ENCODE measurements at places on chromosomes 2 and 18. TPM values are rescaled to one million over a fixed set of nuclear protein-coding genes. Genes with fewer than 3 reads are reported as not detected.
A peak's percentile ranks its signal among the peaks of the same experiment; 100 is the strongest.

Gene UGT1A7
- not detected for total RNA-seq

Gene TRIM43
- total RNA-seq, result not detected

Gene ALK
- total RNA-seq, result not detected

Gene ERMN
- total RNA-seq, result 0.42 TPM

Gene SRD5A2
- total RNA-seq, result not detected

DNA sequence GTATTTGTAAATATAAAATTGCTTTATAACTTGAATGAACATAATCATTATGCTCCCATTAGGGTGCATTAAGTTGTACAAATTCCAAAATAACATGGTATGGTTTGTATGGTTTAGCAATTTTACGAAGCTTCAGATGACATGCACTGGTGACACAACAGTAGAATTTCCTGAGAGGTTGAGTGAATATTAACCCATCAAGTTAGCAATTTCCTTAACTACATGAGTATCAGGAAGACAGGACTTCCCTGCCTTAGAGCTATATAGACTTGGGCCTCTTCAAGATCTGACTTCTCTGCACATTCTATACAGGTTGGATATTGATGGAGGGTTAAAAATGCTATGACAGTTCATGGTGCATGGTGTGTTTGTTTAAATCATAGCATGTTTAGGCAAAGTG, 60.2 kb downstream of the ZC3H6 start:
- DNase-seq, result no peak
- H3K4me1 ChIP-seq, result no peaks in the 10 kb centered on the region
- H3K36me3 ChIP-seq, result no peaks in the 10 kb centered on the region
- no peak overlapping the region for H3K27ac ChIP-seq

DNA sequence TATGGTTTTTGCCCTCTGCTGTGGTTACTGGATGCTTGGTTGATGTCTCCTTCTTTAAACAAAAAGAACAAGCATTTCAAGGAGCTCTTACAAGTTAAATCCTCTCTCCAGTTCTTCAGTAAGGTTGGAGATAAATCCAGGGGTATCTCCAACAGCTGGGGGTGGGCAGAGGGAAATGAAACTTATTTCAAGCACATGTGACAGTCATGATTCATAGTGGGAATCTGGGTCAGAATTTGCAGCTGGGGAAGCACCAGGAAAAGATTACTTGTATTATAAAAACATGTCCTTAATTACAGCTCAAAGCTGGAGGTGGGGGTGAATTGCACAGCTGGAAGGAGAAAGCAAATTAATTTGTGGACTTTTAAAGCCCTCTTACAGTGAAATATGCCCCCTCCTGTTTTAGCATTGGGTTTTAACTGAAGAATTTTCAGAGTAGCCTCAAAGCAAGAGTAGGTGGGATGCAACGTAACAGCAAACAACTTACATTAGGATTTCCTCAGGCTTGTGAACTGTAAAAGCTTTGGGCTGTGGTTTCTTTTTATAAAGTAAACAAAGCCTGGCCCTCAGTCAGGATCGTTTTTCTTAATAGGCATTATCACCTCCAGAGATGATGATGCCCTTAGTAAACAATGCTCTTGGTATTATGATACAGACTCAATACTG, 596.4 kb downstream of the NYAP2 start:
- no peak overlapping the region for H3K4me3 ChIP-seq
- H3K36me3 ChIP-seq, result no peaks in the 10 kb centered on the region
- no peaks in the 10 kb centered on the region for H3K4me1 ChIP-seq
- no peak for DNase-seq

DNA sequence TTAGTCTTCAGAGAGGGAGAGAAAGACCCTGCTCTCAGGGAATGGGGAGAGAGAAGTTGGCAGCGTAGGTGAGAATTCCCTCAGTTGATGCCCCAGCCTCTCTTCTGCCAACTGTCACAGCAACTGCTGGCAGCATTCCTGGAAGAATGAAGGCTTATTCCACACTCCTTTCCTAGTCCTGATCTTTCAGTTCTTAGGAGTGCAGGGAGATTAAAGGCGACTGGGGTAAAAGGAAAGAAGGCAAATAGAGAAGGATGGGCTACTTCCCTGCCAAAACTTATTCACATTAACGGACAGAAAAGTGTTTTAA, 65.9 kb upstream of the ACAA2 start:
- H3K27ac ChIP-seq, result no peak overlapping the region
- H3K36me3 ChIP-seq, result no peaks in the 10 kb centered on the region
- H3K27me3 ChIP-seq, result peaks cover 5% of the 10 kb centered on the region
- H3K4me1 ChIP-seq, result no peaks in the 10 kb centered on the region
- DNase-seq, result no peak

GRCh38 chr18:48792611-48793380, 158.0 kb downstream of the SMAD7 start:
- no peaks in the 10 kb centered on the region for H3K36me3 ChIP-seq
- no peak overlapping the region for H3K27ac ChIP-seq
- H3K27me3 ChIP-seq, result no peaks in the 10 kb centered on the region
- H3K4me3 ChIP-seq, result no peak overlapping the region

DNA sequence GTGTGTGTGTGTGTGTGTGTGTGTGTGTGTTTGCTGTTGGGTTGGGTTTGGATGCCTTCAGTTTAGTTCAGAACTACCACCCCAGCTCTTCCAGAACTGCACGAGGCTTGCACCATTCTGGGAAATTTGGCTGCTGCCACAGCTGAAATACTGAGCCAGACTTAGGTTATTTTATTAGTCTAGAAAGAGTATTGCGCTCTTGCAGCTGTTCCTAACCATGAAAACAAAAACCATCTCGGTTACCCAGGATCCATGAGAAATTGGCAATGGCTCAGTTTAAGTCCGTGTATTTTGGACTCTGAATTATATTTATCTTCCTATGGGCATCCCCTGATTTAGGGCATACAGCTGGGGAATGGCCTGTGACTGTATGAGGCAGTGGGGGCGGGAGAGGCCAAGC, 83.2 kb downstream of the TANC1 start:
- no peak overlapping the region for H3K4me3 ChIP-seq
- no peaks in the 10 kb centered on the region for H3K36me3 ChIP-seq

DNA sequence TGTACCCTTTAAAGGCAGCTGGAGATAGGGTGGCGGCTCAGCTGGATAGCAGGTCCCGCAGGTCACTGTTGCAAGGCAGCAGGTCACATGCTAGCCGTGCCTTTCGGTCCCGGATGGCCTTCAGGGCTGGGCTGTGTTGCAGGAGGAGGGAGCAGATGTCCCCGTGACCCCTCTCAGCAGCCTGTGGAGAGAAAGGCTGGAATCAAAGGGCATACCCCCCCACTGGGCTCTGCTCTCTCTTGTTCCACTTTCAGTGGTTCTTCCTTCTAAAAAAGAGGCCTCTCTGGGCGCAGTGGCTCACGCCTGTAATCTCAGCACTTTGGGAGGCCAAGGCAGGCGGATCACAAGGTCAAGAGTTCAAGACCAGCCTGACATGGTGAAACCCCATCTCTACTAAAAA, 4.4 kb upstream of the ANKRD23 start:
- DNase-seq, result no peak
- H3K36me3 ChIP-seq, result peaks cover 22% of the 10 kb centered on the region
- H3K4me1 ChIP-seq, result no peaks in the 10 kb centered on the region
- no peaks in the 10 kb centered on the region for H3K27me3 ChIP-seq
- no peak overlapping the region for H3K4me3 ChIP-seq
- H3K27ac ChIP-seq, result no peak overlapping the region

DNA sequence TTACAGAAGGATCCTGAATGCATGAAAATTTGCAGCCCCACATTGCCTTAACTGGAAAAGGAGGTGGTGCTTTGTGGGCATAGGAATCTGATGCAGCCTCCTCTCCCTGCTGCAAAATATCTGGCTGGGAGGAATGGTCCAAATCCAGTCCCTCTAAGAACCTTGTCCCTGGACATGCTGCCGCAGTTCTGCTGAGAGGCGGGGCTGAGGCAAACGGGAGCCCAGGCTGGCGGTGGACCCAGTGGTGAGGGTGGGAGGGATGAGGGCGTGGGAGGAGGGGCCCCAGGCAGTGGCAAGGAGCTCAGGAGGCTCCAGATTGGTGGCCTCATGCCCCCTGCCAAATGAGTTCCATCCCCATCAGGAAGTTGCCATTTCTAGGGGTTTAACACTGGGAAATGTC, 36.2 kb downstream of the ZAP70 start:
- no peak for DNase-seq
- H3K27me3 ChIP-seq, result no peaks in the 10 kb centered on the region
- H3K4me3 ChIP-seq, result no peak overlapping the region
- peaks cover 39% of the 10 kb centered on the region for H3K4me1 ChIP-seq

DNA sequence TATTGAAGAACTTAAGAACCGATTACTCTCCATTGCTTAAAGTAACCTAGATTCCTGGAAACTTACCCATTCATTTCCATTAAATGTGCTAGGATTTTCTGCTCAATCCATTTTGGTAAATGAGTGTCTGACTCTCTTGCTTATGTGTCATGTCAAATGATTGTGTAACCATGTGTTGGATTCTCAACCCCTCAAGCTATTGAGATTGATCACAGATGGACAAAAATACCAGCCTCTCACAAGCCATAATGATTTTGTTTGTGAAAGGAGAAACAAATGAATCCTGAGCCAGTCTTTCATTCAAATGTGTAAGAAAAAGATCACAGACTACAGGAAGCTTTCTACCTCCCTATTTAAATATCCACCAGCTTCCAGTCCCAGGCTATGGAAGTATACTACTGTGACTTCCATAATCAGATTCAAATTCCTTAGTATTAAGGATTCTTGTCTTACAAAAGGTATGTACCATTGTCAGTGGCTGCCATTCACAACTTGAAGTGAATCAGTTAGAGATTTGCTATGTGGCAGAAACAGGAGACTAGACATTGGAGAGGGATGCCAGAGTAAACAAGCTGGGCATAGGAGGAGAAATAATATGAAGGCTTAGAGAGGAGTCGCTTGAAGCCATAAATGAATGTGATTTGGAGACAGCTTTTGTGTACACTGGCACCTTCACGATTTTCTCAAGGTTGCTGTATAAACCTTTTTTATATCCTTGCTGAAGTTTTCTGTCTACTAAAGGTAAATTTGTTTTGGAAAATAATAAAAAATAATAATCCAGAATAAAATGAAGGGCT, 498.5 kb upstream of the SETBP1 start:
- DNase-seq, result no peak
- no peaks in the 10 kb centered on the region for H3K27me3 ChIP-seq
- H3K4me1 ChIP-seq, result no peaks in the 10 kb centered on the region
- H3K36me3 ChIP-seq, result no peaks in the 10 kb centered on the region
- H3K4me3 ChIP-seq, result no peak overlapping the region
- H3K27ac ChIP-seq, result no peak overlapping the region

DNA sequence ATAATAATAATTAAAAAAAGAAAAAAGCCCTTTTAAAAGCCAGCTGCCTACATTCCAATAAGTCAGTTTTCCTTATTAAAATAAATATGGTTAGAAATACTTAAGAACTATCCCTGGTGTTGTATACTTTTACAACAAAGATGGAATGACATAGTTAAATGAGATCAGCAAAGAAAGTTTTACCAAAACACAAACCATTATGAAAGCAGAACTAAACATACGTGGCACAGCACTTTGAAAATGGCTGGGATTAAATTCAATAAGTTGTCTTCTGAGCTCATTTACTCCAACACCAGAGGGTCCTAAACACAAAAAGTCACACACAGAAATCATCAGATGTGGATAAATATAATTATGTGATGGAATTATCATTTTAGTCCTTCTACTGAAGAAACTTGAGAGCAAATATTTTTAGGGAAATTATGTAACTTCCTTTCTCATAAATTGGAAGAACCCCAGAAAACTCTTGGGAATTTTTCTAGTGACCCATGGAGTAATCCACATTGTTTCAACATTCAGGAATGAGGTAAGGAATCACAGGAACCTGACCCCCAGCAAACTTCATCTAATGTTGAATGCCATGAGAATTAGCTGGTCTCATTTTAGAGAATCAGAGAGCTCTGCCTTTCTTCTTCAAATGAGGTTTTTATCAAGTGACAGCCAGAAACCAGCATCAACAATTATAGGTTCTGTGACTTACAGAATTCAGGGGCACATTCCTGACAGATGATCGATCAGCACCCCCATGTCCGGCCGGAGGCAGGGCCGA, 11.5 kb upstream of the TMEM237 start:
- no peaks in the 10 kb centered on the region for H3K27me3 ChIP-seq
- no peak overlapping the region for H3K27ac ChIP-seq
- no peak overlapping the region for H3K4me3 ChIP-seq
- no peak for DNase-seq
- peaks cover 18% of the 10 kb centered on the region for H3K4me1 ChIP-seq

GRCh38 chr18:30386624-30387023, 655.9 kb downstream of the DSC3 start:
- H3K27me3 ChIP-seq, result no peaks in the 10 kb centered on the region
- no peak for DNase-seq
- no peaks in the 10 kb centered on the region for H3K4me1 ChIP-seq
- no peak overlapping the region for H3K27ac ChIP-seq

DNA sequence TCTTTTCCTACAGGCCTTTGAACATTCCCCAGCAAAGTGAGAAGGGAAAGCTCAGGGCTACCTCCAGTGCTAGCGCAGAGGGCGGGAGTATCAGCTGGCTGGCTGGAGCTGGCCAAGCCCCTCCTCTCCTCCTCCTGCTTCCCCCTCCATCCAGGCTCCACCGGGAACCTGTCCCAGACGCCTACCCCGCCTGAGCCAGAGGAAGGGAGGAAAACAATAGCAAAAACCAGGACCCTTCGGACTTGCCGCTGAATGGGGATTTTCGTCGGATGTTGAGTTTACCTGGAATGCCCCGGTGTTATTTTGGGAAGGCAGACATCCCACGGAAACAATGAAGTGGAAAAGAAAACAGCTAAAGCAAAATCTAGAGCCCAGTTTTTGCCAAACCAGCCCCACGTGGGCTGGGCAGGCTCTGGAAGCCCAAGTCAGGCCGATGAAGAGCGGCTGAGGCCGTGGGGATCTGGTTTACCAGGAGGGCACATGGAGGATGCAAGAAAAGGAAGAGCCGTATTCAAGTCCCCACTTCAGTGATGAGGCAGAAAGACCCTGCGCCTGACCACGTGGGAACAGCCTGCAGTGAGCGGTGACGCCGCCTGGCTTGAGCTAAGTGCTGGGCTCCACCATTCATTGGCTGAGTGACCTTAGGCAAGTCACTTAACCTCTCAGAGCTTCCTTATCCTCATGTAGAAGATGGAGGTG, 100.4 kb upstream of the LCLAT1 start:
- DNase-seq, result no peak
- H3K4me3 ChIP-seq, result no peak overlapping the region
- H3K27me3 ChIP-seq, result no peaks in the 10 kb centered on the region
- H3K27ac ChIP-seq, result no peak overlapping the region
- no peaks in the 10 kb centered on the region for H3K4me1 ChIP-seq

- H3K36me3 ChIP-seq, result no peaks in the 10 kb centered on the region
- H3K27me3 ChIP-seq, result no peaks in the 10 kb centered on the region
- H3K4me3 ChIP-seq, result peak overlapping the region; percentile 73
- peaks cover 97% of the 10 kb centered on the region for H3K4me1 ChIP-seq
- DNase-seq, result peak; percentile 13
- no peak overlapping the region for H3K27ac ChIP-seq
These were observed 64.7 kb downstream of the DGKD start for GRCh38 chr2:233418761-233419546.

DNA sequence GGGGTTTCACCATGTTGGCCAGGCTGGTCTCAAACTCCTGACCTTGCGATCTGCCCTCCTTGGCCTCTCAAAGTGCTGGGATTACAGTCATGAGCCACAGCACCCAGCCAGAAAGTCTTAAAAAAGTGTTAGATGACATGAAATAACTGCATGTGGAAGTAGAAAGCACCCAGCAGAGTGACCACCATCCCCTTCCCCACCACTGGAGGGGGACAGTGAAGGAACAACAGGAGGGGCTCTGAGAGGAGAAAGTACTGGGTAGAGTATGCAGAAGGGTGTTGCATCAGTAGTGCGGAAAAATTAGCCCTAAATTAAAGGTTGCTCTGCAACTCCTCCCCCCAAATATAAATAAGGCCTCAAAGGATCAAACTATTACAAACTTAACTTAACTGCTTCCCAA, 230.5 kb downstream of the ZNF521 start:
- no peak for DNase-seq
- H3K4me3 ChIP-seq, result no peak overlapping the region
- no peaks in the 10 kb centered on the region for H3K36me3 ChIP-seq
- no peaks in the 10 kb centered on the region for H3K27me3 ChIP-seq
